MV-4-11 (cell line): ENCODE measurements at places on chromosomes 1 and 21.

DNA sequence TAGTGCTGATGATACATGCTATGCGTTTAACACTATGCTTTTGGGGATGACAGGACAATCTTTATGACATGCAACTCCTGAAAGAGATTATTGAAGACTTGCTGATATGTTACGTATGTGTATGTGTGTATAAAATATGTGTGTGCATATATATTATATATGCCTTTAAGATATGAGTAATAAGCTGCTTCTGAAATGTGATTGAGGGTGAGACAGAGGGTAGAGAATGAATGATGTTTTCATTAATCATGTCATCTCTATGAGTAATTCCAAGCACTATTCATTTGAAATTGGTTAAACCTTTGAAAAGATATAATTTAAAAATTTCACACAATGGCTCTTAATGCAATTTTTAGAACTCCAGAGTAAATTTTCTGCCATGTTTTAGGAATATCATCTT is 5.8 kb downstream of the BCL9 start:
- DNase-seq = no peak

DNA sequence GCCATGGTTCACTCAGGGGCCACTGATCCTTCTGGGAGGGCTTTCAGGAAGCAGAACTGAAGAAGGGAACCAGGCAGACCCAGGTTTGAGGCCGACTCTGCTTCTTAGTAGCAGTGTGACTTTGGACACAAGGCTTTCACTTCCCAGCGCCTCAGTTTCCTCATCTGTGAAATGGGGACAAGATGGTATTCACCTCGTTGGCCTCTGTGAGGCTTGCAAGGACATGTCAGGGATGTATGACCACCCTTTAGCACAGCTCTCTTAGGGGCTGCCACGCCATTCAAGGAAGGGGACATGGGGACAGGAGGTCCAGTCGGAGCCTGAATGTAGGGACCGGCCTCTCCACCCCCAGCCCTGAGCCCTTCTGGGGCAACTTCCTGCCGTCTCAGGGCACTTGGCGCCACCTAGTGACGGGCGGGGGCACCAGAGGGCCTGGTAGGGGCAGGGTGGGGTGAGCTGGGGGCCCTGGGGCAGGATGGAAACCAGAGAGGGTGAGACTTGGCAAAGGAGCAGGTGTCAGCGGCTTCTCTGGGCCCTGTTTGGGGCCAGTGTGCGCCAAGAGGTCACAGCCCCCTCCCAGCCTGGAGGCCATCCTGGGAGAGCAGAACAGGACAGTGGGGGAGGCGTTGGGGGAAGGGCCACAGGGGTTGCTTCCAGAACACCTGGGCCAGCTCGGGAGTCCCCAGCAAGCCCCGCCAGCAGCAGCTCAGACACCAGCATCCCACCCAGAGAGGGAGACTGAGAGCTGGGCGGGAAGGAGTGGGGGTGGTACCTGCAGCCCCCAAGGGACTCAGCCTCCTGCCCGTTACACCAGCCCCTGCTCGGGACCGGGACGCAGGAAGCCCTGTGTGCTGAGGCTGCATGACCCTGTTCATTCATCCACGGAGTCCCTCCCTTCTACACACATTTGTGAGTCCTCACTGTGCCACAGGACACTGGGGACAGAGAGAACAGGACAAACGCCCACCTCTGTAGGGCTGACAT is 102.5 kb upstream of the TARDBP start:
- DNase-seq = peak; percentile 35

GRCh38 chr1:150182247-150182646 is 32.5 kb downstream of the PLEKHO1 start:
- DNase-seq = no peak

GRCh38 chr1:191174298-191174697 is 696.6 kb upstream of the BRINP3 start:
- peak; percentile 91 for DNase-seq

- DNase-seq = peak; percentile 12
These were observed 43.8 kb downstream of the RBM11 start for GRCh38 chr21:14259747-14260146.

- peak; percentile 64 for DNase-seq
These were observed 219.5 kb downstream of the TPR start for GRCh38 chr1:186155594-186155993.

GRCh38 chr1:94104776-94105580 is 16.0 kb downstream of the ABCA4 start:
- DNase-seq = no peak

DNA sequence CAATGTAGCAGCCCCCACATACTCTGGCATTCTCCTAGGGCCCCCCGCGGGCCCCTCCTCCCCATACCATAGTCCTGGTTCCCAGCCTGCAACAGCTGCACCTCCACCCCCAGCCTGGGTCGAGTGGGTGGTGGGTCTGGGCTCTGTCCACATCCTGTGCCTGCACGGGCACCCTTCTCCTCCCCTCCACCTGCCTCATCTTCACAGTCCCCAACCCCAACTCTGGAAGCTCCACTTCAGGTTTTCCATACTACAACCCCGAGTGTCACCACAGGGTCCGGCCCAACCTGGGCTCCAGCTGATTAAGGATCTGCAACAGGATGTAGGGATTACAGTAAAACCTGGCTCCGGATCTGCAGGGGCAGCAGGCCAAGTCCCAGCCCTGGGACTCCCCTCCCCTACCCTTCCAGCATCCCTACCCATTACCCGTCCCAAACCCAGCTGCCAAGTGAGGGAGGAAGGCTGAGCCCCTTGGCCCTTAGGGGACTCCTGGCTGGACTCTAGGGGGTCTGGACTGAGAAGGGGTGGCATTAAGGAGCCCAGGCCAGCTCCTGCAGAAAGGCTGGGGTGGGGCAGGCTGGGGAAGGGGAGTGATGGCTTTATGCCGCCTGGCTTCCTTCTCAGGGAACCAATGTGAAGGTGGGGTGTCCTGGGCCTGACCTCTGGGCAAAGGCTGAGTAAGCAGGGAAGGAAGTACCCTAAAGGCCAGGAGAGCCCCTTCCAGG is 116.8 kb downstream of the CASZ1 start:
- DNase-seq = peak; percentile 40

GRCh38 chr1:59397139-59397858 is 100.4 kb downstream of the FGGY start:
- DNase-seq = no peak

GRCh38 chr1:182229921-182230491 is 161.6 kb downstream of the GLUL start:
- no peak for DNase-seq

GRCh38 chr1:100909018-100909417 is 13.1 kb downstream of the SLC30A7 start:
- no peak for DNase-seq

- no peak for DNase-seq
These were observed 244.6 kb upstream of the DMRTA2 start for GRCh38 chr1:50667710-50668356.

DNA sequence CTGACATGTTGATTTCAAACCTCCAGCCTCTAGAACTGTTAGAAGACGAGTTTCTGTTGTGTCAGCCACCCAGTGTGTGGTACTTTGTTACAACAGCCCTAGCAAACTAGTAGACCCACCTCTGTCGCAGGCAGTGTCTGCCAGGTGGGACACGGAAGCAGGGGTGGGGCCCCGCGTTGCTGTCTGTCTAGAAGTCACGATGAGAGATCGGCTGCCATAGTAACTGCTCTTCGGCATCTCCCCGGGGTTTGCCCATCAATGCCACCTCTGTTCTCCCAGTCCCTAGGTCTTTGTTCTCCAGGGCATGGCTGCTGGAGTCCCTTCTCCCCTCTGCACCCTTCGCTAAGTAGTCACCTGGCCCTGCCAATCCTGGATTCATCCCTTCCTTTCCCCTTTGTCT is 15.2 kb upstream of the CLSTN1 start:
- no peak for DNase-seq
